ENCODE measurements at places on chromosomes 3 and 15. TPM values are rescaled to one million over a fixed set of nuclear protein-coding genes. Genes with fewer than 3 reads are reported as not detected.

Gene ERC2
- not detected for total RNA-seq

Gene CHRNA5
- total RNA-seq: 3.8 TPM

Gene GPR149
- total RNA-seq: not detected

DNA sequence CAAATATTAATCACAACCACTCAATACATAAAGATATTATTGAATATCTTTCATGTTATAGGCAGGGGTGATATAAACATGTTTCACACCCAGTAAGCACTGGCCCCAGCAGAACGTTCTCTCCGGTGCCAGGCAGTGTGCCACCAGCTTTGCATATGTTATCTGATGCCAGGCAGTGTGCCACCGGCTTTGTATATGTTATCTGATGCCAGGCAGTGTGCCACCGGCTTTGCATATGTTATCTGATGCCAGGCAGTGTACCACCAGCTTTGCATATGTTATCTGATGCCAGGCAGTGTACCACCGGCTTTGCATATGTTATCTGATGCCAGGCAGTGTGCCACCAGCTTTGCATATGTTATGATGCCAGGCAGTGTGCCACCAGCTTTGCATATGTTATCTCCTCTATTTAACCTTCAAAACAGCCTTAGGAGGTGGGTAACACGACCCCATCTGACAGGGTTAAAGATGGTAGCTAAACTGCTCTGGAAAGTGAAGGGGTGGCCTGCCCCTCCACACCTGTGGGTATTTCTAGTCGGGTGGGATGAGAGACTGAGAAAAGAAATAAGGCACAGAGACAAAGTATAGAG is 6.9 kb downstream of the MUC20 start:
- no peak for DNase-seq

DNA sequence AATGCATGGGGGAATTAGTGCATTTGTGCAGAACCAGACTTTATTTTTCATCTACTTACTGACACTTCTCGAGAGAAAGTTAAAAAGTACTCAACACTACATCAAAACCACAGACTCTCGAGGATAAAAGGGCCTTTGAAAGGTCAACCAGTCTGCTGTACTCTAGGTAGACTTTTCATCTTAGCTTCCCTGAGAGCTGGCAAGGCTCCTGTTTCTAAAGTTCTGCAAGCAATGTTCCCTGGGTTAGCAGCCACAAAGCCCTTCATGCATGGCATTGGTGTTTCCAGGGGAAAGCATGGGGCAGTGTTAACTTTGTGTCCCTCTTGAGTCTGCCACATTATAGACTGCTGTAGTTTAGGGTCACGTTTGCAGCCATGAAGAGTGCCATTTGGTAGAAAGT is 106.4 kb upstream of the PFN2 start:
- DNase-seq: no peak

DNA sequence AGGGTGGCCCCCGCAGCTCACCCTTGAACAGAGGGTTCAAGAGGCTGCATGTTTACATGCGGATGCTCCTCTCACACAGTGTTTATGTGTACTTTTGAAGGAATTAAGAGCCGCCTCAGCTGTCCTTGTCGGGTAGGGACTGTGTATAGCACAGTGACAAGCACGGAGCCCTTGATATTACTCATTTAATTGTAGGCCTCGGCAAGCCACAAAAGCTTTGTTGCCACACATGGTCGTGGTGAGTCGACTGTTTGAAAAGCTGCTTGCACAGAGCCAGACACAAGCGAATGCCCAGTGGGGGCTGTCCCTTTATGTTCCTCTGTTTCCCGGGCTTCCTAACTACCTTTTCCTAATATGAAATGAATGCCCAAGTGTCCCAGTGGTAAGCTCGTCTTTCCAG is 4.5 kb downstream of the ESYT3 start:
- DNase-seq: no peak

DNA sequence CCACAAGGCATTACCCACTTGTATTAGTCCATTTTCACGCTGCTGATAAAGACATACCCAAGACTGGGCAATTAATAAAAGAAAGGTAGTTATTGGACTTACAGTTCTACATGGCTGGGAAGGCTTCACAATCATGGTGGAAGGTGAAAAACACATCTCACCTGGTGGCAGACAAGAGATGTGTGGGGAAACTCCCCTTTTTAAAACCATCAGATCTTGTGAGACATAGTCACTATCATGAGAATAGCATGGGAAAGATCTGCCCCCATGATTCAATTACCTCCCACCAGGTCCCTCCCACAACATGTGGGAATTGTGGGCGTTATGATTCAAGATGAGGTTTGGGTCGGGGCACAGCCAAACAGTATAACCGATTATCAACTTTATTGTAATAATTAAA is 17.0 kb upstream of the CMC1 start:
- no peak for DNase-seq

DNA sequence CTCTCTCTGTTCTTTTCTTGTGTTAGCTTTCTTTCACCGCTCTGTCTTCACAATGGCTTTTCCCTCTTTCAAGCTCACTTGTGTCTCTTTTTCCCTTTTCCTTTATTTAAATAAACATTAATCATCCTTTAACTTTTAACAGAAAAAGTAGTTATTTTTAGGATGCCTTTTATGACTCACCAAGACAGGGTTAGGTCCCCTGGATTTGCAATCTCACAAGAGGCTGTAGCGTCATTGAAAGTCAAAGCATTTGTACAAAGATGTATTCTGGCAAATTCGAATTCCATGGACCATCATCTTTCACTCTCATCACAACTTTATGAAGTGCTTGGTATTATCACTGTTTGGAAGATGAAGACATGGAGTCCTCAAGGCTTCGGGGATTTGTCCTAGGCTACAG is 34.8 kb upstream of the MCTP2 start:
- DNase-seq: no peak

DNA sequence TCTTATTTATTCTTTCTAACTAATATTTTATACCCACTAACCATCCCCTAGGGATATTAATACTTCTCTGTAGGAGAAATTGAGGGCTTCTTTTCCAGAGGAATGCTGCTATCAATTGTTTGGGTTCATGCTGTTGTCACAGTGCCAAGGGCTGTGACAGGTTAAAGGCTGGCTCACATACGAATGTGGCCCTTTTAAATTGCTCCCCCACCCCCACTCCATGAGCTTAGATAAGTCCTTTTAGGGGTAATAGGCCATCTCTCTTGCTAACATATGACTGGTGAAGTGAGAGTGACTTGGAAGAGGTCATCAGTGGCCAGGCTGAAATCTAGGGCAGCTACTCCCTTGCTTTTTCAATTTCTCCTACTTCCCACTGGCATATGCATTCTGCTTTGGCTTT is 121.9 kb upstream of the DPH6 start:
- DNase-seq: no peak

GRCh38 chr3:111737706-111738086 is 121.4 kb upstream of the PHLDB2 start:
- DNase-seq: peak; percentile 91

Gene CD96
- 2.1 TPM for total RNA-seq

DNA sequence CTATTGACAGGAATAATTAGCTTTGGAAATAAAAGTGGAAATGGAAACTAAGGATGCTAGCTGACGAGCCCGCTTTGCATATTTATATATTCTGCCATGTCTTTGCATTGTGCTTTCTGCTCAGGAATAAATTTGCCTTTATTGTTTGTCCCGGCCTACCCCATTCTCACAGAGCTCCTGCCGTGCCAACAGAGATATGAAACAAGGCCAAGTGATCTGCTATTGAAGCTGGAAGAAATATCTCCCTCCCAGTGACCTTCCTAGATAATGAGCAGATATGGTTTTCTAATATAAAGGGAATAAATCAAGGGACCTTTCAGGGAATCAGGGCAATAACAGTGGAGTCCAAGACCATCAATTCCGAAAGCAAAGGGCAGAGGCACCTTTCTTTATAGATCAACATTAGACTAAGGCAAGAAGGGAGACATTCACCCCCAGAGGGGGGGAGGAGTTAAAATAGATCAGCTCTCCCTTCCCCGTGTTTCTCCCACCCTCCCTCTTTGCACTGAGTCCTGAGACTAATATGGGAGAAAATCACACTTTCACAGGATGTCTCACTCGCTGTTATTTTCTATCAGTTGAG is 664.6 kb downstream of the AGBL1 start:
- DNase-seq: no peak

- no peak for DNase-seq
Measured at GRCh38 chr3:194691481-194692283, 6.0 kb downstream of the FAM43A start.

DNA sequence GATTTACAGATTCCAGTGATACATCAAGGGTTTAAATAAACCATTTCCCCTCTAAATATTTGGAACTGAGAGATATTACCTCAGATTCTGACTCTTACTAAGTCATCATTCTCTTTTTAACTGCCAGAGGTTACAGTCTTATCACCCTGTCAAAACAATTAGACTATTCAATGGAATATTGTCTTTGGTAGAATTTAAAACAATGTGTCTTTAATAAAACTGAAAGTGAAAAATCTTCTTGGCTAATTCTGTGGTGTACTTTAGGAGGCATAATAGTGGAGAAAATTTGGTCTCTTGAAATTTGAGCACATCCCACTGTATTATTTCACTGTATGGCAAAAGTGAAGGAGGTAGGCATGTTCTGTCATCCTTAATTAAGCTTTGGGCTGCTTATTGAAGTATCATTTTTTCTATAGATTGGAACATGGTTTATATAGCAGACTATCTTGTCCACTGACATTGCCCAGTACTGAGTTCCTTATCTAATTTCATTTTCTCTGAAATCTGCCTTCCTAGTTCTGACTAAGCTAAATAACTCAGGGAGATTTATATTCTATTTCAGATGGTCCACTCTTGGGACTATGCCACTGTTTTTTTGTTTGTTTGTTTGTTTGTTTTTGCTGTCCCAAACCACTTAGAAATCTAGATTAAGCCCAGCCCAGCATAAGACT is 48.0 kb upstream of the UTS2B start:
- no peak for DNase-seq

DNA sequence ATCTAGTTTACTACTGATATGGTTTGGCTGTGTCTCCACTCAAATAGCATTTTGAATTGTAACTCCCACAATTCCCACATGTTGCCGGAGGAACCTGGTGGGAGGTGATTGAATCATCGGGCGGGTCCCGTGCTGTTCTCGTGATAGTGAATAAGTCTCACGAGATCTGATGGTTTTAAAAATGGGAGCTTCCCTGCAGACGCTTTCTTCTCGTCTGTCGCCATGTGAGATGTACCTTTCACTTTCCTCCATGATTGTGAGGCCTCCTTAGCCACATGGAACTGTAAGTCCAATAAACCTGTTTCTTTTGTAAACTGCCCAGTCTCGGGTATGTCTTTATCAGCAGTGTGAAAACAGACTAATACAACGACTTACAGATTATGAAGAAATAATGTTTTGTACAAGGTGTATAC is 35.6 kb upstream of the PYDC2 start:
- DNase-seq: no peak

Gene EBLN2
- total RNA-seq: 9.2 TPM

DNA sequence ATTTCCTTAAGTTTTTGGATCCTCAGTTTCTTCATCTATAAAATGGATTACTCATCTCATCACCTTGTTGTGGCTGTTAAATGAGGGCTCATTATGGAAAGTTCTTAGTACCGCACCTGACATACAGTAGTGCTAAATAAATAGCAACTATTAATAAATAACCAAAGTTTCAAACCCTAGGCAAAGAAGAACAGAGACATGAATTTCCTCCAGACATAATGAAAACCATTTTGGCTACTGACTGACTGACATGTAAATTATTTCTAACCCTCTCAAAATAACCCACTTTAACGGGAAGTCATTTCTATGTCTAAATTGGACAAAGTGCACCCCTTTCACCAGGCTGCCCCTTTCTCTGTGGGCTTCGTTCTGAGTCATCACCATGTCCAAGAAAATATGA is 17.4 kb upstream of the KLHL6 start:
- no peak for DNase-seq

GRCh38 chr3:19539518-19540392 is 391.4 kb downstream of the KCNH8 start:
- no peak for DNase-seq

Gene NR1I2
- total RNA-seq: not detected

- DNase-seq: no peak
Measured at GRCh38 chr15:44753345-44753744, 17.0 kb downstream of the TRIM69 start.

- DNase-seq: no peak
Measured at GRCh38 chr3:55205990-55206389, 278.1 kb upstream of the LRTM1 start.

DNA sequence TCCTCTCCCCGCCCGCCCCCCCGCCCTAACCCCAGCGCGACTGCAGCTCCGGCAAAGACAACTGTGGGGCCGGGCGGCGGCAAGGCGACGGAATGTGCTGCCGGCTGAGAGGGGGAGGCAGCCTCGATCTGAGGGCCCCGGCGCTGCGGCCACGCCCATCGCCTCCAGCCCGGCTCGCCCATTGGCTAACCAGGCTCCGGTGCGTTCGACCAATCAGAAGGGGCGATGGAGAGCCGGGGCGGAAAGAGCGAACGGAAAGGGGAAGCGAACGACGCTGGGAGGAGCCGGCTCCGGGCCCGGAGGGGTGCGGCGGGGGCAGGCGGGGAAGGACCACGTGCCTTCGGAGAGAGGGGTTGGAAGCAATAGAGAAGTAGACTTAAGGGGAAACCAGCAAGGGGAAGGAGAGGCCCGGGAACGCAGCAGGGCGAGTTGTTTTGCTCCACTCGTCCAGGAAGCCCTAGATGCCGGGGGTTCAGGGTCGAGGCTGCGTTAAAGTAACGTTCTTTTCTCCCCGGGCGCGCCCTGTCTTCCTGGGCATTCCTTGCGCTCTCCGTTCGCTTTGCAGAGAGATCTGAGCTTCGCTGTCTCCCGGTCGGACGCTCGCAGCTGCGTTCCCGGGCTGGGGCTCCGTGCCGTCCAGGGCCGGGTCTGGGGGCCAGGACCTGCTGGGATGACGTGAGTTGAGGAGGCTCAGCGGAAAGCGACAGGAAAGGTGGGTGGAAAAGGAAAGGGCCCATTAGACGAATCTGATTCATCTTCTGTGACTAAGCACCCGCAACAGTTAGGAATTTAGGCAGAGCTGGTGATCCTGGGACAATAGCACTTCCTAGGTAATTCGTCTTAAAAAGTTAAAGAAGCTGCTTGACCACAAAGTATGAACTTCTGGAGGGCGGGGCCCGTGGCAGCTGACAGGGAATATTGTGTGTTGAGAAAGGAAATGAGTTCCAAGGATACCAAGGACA is at the start of gene KPNA4:
Gene KPNA4 (minus strand): TSS at position 130 of the 962 bp plus-strand sequence. CDS start 289 bp downstream, outside the sequence.
- peak; percentile 96 for DNase-seq

DNA sequence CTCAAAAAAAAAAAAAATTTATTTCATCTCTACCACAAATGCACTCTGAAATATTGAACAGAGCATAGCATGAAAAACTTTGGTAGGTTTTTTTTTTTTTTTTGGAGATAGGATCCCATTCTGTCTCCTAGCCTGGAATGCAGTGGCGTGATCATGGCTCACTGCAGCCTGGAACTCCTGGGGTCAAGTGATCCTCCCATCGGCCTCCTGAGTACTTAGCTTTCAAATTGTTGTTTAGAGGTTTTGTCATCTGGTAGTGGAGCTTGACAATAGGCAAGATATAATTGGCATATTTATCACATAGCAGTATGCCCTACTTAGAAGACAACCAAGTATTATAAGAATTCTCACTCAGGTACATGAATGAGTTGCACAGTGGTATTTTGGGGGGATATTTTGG is 234.2 kb upstream of the ST8SIA2 start:
- DNase-seq: no peak

Gene MYD88
- 17.5 TPM for total RNA-seq

- no peak for DNase-seq
Measured at GRCh38 chr3:123695731-123696640, 111.1 kb upstream of the HACD2 start.

- DNase-seq: no peak
Measured at GRCh38 chr3:13324835-13325501, 95.2 kb downstream of the NUP210 start.

GRCh38 chr15:26698555-26698954 is 74.3 kb downstream of the GABRB3 start:
- no peak for DNase-seq

GRCh38 chr15:24878153-24878552 is 76.6 kb upstream of the SNRPN start:
- DNase-seq: no peak

Gene TIMP4
- 2.4 TPM for total RNA-seq
